Mammary microvascular endothelial cell (primary cell): ENCODE measurements at places on chromosomes 12 and 14. TPM values are rescaled to one million over a fixed set of nuclear protein-coding genes. Genes with fewer than 3 reads are reported as not detected.

Gene CELA1
- total RNA-seq = not detected in 2 replicates

Gene PLEKHG3
- total RNA-seq = 0.79 and 1.5 TPM in 2 replicates

Gene NR4A1
- total RNA-seq = 4.4 and 10.5 TPM in 2 replicates

Gene TMEM233
- 0.40 and 1.4 TPM in 2 replicates for total RNA-seq
